ENCODE measurements at places on chromosomes 1 and 21. TPM values are rescaled to one million over a fixed set of nuclear protein-coding genes. Genes with fewer than 3 reads are reported as not detected.
A peak's percentile ranks its signal among the peaks of the same experiment; 100 is the strongest.

The LYPD8 gene
- not detected for total RNA-seq

The FCRL2 gene
- total RNA-seq = not detected

DNA sequence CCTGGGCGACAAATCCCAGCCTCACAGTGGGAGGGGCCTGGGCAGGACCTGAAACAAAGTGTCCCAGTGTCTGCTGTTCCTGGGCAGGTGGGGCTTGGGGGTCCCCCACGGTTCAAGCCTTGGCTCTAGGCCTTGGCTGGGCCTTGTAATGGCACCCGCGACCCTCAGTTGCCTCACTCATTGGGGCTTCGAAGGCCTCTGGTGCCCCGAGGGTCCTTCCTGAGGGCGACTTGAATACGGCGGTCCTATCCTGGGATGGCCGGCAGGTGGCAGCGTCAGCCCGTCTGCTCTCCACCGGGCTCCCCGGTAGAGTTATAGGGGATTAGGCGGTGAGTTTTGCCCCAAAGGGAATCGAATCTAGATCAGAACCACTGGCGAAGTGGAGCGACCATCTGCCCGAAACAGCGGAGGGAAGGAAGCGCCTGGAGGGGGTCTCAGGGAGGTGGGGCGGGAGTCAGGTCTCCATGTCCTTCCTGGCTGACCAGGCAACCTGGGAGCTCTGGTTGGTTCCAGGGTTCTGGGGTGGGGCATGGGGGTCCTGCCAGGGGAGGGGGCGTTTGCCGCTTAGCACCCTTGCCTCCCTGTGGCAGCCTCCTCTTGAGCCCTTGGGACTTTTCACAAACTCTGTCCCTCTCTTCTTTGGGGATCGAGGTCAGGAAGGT, 2.1 kb upstream of the PEX10 start:
- peak; percentile 68 for DNase-seq

DNA sequence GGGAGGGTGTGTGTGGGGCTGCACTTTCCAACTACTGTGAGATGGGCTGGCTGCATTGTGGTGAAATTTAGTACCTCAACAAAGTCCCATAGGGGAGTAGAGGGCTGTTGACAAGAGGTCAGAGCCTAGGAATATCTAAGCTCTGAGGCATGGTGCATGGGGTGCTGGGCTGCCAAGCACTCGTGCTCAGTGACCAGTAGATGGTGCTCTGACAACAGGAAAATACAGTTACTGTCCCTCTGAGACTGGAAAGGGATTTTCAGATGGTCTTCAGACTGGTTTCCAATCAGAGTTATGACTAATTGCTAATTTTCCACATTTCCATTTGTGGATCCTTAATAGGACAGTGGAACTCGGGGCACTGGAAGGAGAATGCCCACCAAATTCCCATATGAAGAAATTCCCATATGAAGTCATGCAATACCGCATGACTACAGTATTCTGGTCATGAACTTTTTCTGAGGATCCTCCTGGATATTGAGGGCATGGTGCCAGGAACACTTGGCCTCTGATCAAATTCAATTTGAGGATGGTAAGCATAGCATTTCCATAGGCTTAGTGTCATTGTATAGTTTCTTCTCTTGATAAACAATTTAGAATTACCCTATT, 4.1 kb upstream of the CACNA1E start:
- peak; percentile 58 for DNase-seq

- DNase-seq = no peak
Observed at GRCh38 chr1:61444288-61444687, 280.7 kb downstream of the TM2D1 start.

DNA sequence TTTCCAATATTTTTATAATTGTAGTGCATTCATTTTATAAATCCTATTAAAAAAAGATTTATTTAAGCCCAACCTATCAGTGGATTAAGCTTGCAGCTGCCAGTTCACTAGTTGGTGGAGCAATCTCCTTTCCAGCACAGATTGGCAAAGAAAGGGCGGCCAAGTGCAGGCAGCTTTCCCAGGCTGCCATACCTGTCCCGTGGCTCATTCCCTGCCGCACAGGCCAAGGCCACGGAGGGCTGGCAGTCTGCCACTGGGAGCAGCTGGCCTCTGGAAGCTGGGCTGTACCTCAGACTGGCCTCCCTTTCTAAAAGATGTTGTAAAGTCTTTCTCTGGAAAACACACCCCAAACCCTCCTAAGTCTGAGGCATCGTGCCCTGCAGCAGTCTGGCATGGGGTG, 74.2 kb downstream of the SIM2 start:
- DNase-seq = peak; percentile 69

GRCh38 chr1:162010175-162010506, 13.5 kb downstream of the OLFML2B start:
- DNase-seq = no peak

DNA sequence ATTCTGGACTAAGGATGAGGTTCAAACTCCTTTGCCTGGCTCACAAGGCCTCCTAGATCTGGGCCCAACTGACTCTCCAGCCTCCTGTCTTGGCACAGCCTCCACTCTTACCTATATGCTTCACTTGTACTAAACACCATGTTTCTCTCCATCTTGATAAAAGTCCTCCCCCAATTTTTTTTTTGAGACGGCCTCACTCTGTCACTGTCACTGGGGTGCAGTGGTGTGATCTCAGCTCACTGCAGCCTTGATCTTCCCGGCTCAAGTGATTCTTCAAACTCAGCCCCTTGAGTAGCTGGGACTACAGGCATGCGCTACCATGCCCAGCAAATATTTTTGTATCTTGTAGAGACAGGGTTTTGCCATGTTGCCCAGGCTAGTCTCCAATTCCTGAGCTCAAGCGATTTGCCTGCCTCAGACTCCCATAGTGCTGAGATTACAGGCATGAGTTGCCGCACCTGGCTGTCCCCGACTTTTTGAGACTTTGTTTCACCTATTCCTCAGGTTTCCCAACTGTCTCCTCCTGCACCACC, 39.7 kb downstream of the CD34 start:
- no peak for DNase-seq

The HES3 gene
- not detected for total RNA-seq

GRCh38 chr1:110800079-110800478, 72.9 kb upstream of the CD53 start:
- no peak for DNase-seq

DNA sequence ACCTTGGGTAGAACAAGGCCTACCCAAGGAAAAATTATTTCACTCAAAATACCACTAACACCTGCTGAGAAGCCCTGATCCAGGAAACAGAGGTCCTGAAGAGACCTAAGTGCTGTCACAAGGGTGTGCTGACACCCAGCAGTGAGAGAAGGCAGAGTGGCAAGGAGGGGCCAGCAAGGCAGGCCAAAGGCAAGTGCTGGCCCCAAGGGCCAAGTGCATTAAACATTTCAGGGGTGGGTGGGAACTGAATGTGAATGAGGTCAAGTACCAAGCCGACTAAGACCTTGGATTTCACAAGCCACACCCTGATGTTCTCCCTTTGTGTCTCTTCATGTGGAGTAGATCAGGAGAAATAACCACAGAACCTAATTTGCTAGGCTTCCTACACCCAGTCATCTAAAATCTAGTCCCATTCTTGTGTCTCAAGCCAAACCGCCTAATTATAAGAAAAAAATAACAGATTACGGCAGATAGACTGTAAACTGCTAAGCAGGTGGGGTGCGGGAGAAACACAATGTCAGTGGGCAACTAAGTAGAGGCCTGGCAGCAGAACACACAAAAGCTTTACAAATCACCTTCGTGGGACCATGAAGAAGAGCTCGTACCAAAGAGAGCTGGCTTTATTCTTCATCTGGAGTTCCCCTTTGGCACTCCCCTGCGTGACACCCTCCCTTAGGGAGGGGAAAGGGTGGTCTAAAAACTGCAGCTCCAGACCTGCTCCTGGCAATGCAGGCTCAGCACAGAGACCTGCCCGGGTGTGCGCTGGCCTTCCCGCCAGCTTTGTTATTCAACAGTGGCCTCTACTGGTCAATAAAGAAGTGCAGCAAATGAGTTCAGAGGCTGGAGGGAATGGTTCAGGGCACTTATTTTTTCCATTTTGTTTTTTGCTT, 8.7 kb downstream of the UBE2G2 start:
- DNase-seq = peak; percentile 56

GRCh38 chr1:212607206-212607912, 1.2 kb upstream of the ATF3 start:
- DNase-seq = peak; percentile 43

GRCh38 chr1:33577663-33578062, 105.2 kb downstream of the ZSCAN20 start:
- no peak for DNase-seq

DNA sequence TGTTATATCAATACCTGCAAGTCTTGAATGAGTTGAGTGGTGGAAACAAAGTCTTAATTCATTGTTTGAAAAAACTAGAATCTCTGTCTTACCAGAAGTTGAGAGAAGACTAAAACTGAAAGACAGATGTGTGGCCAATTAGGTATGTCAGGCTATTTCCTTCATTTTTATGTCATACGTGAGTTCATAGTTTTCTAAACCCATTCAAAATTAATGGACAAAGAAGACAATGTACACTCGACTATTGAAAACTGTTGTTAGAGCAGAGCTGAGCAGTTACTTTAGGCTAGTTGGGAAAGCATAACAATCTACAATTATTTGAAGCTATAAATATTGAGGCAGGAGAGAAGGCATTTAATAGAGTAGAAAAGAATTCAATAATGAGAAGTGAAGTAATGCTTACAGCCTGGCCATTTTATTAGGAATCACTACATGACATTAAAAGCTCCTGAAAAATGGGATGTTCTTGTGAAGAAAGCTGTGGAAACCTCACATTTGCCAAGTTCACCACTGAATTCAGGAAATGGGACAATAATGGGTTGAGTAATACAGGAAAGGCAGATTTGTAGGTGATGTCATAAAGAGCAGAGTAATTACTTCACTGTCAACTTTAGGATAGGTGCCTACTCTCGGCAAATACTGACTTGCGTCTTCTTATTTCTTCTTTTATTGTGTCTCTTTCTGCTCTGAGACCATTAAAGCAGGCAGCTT, 204.4 kb downstream of the PLA2G4A start:
- no peak for DNase-seq

GRCh38 chr21:26041431-26042180, 129.0 kb downstream of the APP start:
- no peak for DNase-seq

GRCh38 chr1:23995431-23995837, 15.3 kb upstream of the SRSF10 start:
- no peak for DNase-seq

GRCh38 chr1:24015221-24016210, 35.4 kb upstream of the SRSF10 start:
- DNase-seq = no peak

DNA sequence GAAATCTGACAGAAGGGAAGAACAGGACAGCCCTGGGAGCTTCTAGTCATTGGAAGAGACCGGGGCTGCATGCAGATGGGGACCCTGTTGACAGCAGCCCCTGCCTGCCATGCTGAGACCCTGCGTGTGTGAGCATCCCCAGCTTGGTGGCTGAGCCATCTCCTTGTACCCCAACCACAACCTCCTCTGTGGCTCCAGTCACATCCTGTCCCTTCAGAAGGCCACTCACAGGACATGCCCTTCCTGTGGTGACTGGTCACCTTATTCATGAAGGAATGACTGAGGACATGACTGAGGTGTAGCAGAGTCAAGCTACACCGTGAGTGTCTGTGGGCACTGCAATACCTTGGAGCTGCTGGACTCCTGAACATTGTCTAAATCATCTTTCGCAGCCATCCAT, 141.8 kb upstream of the ERRFI1 start:
- no peak for DNase-seq

The ANGPTL3 gene
- not detected for total RNA-seq

Measured in thyroid gland (tissue), 4 donors.